ENCODE measurements at places on chromosomes 5 and 9. TPM values are rescaled to one million over a fixed set of nuclear protein-coding genes. Genes with fewer than 3 reads are reported as not detected.

DNA sequence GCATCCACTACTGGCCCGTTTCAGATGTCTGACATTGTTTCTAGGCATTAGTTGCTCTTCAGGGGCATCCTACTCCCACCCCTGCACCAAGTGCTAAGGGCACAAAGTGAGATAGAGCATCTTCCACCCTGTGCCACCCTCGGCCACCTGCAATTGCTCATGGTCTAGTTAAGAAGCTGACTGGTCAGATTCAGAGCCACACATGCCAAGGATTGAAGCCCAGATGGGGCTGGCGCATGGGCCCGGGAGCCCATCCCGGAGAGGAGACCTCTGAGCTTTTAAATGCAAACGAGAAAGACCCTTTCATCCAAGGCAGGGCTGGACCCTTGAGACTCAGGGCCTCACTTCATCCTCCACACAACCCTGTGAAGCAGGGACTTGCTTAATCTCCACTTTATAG, 28.5 kb downstream of the HRH2 start:
- no peak for DNase-seq

DNA sequence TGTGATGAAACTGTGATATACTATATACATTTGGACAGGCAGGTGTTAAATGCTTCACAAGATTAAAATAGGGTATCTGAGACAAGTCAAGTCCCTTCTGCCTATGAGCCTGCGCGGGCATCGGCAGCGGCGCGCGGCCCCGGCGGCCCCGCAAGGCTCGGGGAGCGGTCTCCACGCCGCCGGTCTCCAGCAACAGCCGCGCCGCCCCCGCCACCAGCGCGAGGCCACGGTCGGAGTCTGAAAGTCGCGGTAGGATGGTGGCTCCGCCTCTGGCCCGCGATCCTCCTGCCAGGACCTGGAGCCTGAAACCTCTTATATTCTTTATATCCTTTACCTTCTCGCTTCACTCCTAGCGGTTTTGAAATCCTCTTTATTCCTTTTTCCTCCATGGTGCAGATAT, 99.4 kb downstream of the INSL6 start:
- DNase-seq, result no peak

DNA sequence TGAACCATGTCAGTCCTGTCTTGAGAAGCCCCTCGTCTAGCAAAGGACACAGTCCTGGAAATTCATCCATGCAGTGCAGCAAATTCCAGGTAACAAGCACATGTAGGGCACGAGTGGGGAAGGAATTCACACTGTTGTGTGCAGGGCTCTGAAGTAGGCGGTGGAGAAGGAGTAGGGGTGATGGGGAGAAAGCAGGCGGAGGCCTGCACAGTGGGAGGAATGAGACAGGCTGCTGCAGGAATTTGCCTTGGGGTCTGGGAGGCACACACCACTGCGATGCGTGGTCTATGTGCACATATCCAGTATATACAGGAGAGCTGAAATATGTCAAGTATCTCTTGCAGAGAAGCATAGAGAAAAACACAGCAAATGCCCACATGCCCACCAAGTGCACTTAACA, 249.2 kb upstream of the IRX2 start:
- no peak for DNase-seq

DNA sequence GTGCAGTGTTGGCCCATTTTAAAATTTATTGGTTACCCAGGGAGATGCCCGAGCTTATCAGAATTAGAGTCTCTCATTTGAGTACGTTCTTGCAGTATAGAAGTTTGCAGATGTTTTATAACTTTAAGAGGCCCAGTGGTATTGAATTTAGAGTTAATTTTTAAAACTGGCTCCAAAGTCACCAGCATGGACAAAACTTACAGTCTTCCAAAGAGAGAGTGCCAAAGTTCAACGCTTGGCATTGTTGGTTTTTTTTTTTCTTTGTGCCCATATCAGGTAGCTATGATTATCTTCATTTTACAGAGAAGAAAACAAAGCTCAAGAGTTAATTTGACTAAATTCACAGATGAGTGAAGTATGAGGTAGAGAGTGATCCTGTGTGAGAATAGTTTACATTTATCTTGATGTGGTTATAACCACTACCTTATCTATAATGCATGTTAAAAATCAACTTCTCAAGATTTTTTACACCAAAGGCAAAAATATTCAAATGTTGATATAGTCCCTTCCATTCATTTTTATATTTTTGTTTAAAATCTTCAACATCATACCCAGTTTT, 273.7 kb upstream of the DMRT1 start:
- DNase-seq, result no peak

PKD2L2 gene
- not detected for total RNA-seq
